Smooth muscle cell of bladder (primary cell): ENCODE measurements at places on chromosomes 2 and 18. TPM values are rescaled to one million over a fixed set of nuclear protein-coding genes. Genes with fewer than 3 reads are reported as not detected.

GPR39 gene
- 0.28 TPM in 2 replicates for total RNA-seq

CXCR4 gene
- total RNA-seq: 0.92 TPM in 1 of 2 replicates, not detected in the other

VWC2L gene
- under 0.01 TPM in 1 of 2 replicates, not detected in the other for total RNA-seq

XDH gene
- total RNA-seq: 0.14 TPM in 1 of 2 replicates, not detected in the other

REEP1 gene
- 0.09 TPM in 1 of 2 replicates, not detected in the other for total RNA-seq

SPOPL gene
- total RNA-seq: 9.0 and 20.6 TPM in 2 replicates

AGXT gene
- total RNA-seq: 0.14 TPM in 1 of 2 replicates, not detected in the other

EMILIN2 gene
- total RNA-seq: 26.5 and 28.4 TPM in 2 replicates

RBFA gene
- 15.6 and 18.7 TPM in 2 replicates for total RNA-seq

IL37 gene
- total RNA-seq: not detected in 2 replicates

CD8A gene
- total RNA-seq: not detected in 2 replicates

CLEC4F gene
- total RNA-seq: not detected in 2 replicates

ADGRF3 gene
- under 0.01 TPM in 2 replicates for total RNA-seq

ZBTB7C gene
- under 0.01 TPM in 2 replicates for total RNA-seq

EPAS1 gene
- total RNA-seq: 42.0 and 55.2 TPM in 2 replicates

MARS2 gene
- total RNA-seq: 1.8 and 2.3 TPM in 2 replicates

OR6B2 gene
- total RNA-seq: not detected in 2 replicates

CPLX4 gene
- not detected in 2 replicates for total RNA-seq

GRHL1 gene
- total RNA-seq: 0.37 and 0.57 TPM in 2 replicates

DTNA gene
- 7.4 and 11.7 TPM in 2 replicates for total RNA-seq

GALNT3 gene
- 0.65 and 0.71 TPM in 2 replicates for total RNA-seq

HOXD12 gene
- not detected in 2 replicates for total RNA-seq

ATP8B1 gene
- 8.2 and 18.6 TPM in 2 replicates for total RNA-seq

CTLA4 gene
- total RNA-seq: not detected in 2 replicates

STARD6 gene
- total RNA-seq: not detected in 2 replicates

ATOH8 gene
- total RNA-seq: 29.3 and 72.5 TPM in 2 replicates

TRPM8 gene
- under 0.01 TPM in 1 of 2 replicates, not detected in the other for total RNA-seq

CCDC74B gene
- total RNA-seq: 2.3 and 6.5 TPM in 2 replicates

BMP10 gene
- total RNA-seq: not detected in 2 replicates

TDRD15 gene
- total RNA-seq: not detected in 2 replicates

CXCR1 gene
- not detected in 2 replicates for total RNA-seq

TTN gene
- under 0.01 TPM in 2 replicates for total RNA-seq

UGT1A5 gene
- not detected in 2 replicates for total RNA-seq

MAL gene
- not detected in 2 replicates for total RNA-seq

EIF5B gene
- total RNA-seq: 13.8 and 20.6 TPM in 2 replicates

MGAT5 gene
- total RNA-seq: 20.5 and 39.5 TPM in 2 replicates
